CD4-positive, alpha-beta memory T cell (primary cell): ENCODE measurements at places on chromosomes 11 and 22. TPM values are rescaled to one million over a fixed set of nuclear protein-coding genes. Genes with fewer than 3 reads are reported as not detected.

DNA sequence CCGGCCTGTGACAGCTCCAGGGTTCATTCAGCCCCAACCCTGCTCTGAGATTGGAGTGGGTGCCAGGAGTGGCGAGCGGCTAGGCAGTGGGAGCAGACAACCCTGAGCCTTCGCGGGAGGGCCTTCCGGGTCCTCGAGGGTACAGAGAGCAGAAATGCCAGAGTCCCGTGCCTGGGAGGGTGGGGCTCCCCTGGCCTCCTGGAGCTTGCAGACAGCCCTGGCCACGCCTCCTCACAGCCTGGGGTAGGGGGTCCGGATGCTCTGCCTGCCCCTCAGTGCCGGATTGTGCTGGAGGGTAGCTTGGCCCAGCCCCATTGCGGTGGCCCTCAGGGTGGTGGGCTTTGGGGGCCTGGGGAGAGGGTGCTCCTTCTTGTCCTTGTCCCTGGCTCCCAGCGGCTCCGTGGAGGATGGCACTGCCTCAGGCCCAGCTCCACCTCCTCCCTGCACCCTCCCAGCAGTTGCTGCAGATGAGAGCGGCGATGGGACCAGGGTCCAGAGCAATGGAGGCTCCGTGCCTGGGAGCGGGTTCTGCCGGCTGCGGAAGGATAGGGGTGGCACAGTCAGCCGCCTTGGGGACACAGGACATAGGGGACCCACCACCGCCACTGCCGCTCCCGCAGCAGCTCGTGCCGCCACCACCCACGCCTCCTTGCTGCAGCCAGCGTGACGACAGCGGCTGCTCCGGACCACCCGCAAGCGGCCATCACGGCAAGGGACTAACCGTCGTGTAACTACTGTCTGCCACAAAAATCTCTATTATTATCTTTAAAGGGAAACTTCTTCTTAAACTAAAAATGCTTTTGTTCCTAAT is 34.9 kb upstream of the OR10G7 start:
- peak; percentile 33 for DNase-seq

GRCh38 chr22:47166446-47167016 is 404.1 kb downstream of the TBC1D22A start:
- DNase-seq = no peak

DNA sequence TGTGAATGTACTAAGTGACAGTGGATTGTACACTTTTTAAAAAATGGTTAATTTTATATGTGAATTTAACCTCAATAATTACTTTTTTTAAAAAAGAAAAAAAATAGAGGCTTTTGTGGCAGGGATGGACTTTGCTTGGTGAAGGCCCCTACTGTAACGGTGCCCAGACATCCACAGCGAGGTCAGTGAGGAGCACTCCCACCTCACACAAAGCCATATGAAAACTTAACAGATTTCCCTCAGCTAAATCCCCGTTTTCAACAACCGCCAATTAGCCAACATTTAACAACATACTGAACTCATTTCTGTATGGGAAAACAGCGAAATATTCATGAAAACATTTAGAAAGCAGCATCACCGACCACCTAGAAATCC is 642 bp upstream of the C11orf58 start:
- no peak for DNase-seq

Gene DNAJB7
- not detected for total RNA-seq

DNA sequence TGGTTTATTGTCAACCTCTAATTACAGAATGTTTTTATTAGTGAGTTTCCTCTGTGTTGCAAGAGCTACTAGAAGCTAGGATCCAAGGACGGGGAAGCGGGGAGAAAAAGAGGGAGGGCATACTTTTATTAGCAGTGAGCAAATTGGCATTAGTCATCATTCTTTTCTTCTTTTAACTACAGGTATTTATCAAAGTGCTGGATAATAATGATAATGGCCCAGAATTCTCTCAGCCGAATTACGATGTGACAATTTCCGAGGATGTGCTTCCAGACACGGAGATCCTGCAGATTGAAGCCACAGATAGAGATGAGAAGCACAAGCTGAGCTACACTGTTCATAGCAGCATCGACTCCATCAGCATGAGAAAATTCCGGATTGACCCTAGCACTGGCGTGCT is 179.7 kb upstream of the MTNR1B start:
- DNase-seq = no peak

GRCh38 chr11:67528376-67528775 is 5.1 kb upstream of the CABP2 start:
- DNase-seq = no peak

GRCh38 chr11:46554213-46555147 is 39.3 kb downstream of the AMBRA1 start:
- no peak for DNase-seq

- no peak for DNase-seq
Measured at GRCh38 chr11:120137187-120137610, 714 bp downstream of the TRIM29 start.

DNA sequence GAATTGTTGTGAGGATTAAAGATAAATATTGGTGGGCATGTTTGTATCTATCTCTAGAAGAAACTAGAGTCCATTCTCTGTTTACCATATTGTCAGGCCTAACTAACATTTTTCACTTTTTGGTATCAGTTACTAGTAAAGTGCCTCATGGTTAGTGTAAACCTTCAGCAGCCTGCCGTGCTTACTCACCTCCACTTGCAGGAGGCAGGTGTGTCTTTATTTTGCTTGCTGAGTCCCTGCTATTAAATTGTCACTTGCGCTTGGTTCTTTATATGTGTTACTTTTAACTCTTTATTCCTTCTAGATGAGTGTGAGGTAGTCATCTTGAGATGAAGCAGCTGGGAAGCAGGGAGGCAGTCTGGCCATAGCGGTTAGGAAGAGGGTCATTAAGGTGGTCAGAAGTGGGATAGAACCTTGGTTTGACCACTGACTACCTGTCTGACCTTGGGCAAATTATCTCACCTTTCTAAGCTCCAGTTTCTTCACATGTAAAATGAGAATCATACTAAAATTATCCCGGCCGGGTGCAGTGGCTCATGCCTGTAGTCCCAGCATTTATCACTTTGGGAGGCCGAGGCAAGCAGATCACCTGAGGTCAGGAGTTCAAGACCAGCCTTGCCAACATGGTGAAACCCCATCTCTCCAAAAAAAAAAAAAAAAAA is 21.2 kb downstream of the PPP6R3 start:
- no peak for DNase-seq

DNA sequence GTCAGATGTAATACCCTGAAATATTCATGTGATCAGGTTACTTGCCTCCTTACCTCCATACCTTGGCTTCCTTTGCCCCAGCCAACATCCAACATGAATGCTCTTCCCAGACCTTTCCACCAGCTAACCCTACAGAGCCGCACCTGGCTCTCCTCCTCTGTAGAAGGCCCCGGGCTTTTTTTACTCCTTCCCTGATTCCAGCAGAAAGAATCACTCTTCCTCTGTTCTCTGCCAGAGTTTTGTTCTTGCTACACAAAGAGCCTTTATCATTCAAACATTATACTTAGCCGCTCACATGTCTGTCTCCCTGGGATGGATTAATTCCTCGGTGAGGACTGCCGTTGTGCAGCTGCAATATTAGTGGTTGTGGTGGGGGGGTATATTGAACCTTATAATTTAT is 116.8 kb upstream of the GRAMD1B start:
- no peak for DNase-seq

- DNase-seq = no peak
Measured at GRCh38 chr22:22462813-22463567, 45.6 kb downstream of the ZNF280B start.

- no peak for DNase-seq
Measured at GRCh38 chr11:85699957-85700741, 14.2 kb upstream of the CCDC89 start.

GRCh38 chr11:61524963-61525587 is 16.5 kb downstream of the LRRC10B start:
- no peak for DNase-seq

- no peak for DNase-seq
Measured at GRCh38 chr11:86179646-86180064, 64.9 kb upstream of the EED start.

DNA sequence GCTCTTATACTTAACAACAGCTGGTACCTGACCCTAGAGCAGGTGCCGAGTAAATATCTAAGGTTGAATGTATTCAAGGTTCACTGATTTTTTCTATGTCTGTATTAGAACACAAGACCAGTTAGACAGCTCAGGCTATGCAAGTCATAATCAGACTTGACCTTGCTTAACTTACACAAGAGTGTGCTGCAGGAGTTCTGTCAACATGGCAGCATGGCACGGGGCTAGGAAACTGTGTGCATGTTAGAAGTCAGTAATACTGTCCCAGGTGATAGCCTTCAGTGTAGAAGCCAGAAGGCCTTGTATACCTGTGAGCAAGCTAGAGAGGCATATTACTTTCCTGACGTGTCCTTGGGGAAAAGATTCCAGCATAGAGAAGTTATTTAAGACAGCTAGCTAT is 253.1 kb downstream of the FAT3 start:
- no peak for DNase-seq

GRCh38 chr11:44351006-44351660 is 41.2 kb upstream of the ALX4 start:
- no peak for DNase-seq

DNA sequence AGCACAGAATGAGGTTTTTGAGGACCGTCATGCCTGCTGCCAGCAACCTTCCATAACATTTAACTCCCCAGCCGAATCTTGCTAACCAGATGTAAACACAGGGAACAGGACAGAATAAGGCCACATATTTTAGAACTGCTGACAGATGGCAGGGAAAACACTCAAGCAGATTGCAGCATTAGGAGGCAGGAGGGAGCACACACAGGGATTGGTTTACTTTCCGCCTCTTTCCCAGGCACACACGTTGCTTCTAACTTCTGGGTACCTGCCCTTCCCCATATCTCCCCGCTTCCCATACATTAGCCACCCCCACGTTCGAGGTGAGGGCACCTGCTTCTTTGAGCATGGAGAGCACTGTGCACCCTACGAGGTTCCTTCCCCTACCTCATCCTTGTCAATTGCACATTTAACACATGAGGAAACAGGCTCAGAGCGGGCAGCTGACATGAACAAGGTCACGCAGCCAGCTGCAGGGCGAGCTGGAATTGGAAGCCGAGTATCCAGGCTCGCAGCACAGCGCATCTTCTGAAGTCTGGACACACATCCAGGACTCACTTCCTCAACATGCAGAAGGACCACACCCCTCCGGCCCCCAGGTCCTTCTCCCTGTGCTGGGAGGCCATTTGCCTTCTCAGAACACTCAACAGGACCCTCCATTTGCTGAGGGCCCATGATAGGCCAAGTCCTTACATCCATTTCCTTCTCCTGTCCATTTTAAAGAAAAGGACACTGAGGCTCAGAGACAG is 18.7 kb downstream of the ASPHD2 start:
- no peak for DNase-seq

GRCh38 chr22:36171941-36172340 is 11.4 kb upstream of the APOL3 start:
- no peak for DNase-seq

DNA sequence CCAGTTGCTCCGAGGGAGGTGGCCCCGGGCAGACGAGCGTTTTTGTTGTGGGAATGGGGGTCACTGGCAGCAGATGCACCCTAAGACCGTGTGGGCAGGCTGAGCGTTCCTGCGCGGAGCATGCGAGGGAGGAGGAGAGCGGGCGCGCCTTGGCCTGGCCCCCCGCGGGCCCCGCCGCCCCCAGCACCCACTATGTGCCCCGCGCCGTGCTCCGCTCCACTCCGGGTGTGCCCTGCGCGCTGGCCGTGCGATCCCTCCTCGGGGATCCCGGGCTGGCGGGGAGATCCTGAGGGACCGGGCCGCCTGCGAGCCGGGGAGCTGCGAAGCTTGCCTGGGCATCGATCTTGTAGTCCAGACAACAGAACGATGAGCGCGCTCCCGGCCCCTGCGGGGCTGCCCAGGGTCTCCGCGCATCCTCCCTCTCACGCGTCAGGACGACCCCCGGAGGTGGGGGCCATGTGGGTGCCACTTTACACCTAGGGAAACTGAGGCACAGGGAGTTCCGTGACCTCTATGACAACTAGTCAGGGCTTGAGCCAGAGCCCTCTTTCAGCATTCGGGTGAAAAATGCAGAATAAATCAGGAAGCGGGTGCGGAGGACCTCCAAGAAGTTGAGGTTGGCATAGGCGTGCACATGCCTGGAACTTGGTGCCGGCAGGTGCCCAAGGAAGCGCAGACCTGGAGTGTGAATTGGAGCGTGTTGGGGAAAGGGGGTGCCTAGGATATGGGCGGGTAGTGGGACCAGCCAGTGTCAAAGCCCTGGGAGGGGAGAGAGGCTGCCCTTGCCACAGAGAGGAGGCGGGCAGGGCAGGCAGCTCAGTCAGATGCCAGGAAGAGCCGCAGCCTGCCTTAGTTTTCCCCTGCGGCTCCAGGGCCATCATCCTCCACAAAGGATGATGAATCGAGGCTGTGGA is 1.3 kb upstream of the KMT5B start:
- DNase-seq = no peak

Gene GRAMD1B
- 26.0 TPM for total RNA-seq

Gene IGLL5
- not detected for total RNA-seq

DNA sequence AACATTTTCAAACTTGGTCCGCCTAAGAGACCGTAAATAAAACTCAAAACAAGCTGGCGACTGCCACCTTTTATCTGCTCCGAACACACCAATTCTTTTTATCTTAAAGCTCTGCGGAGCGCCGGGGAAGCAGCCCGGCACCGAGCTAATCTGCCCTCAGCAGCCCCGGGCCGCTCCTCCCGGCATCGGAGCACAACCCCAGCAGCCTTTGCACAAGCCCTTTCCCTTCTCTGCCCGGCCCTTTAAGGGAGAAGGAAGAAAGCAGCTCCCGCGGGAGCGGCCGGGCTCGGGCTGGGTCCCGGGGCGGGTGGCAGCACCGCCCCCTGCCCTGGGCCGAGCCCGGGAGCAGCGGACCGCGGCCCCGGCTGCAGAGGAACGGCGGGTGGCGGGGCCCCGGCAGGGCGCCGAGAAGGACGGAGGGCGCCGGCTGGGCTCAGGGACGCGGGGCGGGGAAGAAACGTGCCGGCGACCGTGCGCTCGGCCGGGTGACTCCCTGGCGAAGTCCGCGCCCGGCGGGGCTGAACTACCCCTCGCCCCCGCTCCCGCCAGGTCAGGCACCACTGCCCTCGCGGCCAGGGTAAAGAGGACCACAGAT is 133.6 kb upstream of the C11orf58 start:
- DNase-seq = peak; percentile 18

- DNase-seq = no peak
Measured at GRCh38 chr22:23542933-23543332, 37.2 kb downstream of the IGLL1 start.

DNA sequence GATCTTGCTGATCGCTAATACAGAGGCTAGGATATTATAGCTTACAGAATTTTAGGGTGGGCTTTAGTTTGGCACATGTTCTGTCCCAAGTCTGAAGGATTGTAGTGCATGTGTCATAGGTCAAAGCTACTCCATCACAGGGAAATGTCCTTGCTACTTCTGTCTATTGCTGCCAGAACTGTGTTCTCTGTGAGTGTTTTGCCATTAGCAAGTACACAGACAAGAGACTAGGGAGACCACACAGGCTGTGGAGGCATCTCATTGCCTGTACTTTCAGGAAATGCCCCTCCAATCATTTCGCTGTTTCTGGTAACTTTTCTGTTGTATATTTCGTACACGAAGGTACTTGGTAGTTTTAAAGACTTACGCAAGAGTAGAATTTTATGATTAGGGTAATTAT is 25.5 kb upstream of the RAG2 start:
- no peak for DNase-seq

GRCh38 chr22:17369439-17370025 is at the start of gene CECR2:
CECR2 (plus strand) TSS chr22:17369460; CDS start chr22:17369784, 324 bp downstream.
- DNase-seq = no peak

GRCh38 chr22:34333285-34333684 is 413.0 kb upstream of the LARGE1 start:
- DNase-seq = no peak
